ENCODE measurements at places on chromosomes 7 and 10. TPM values are rescaled to one million over a fixed set of nuclear protein-coding genes. Genes with fewer than 3 reads are reported as not detected.

Gene TSPAN15
- total RNA-seq: 186 TPM

Gene PDE6C
- not detected for total RNA-seq

DNA sequence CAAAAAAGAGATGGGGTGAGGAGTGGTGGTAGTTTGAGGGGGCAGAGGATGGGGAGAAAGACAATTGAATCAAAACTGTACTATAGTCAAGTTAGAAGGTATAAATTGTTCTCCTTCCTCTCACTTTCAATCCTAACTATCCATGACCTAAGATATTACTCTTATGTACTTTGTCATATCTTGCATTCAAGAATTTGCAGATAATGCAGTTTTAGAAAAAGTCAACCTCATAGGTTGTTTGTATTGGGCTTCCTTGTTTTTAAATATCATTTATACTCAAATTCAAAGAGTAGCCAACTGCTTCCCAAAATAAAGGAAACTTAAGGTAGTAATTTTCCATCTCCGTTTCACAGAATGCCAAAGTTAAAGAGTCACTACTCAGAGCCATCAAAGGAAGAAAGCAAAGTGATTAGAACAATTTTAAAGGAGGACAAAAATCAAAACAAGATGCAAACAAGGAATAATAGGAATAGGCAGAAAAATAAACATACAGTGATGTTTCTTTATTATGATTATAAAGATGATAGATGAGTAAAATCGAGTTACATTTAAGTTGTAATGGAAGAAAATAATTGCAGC is 32.7 kb downstream of the MET start:
- H3K27ac ChIP-seq: peak overlapping the region; percentile 23
- peaks cover 43% of the 10 kb centered on the region for H3K36me3 ChIP-seq
- no peak overlapping the region for H3K4me3 ChIP-seq
- peaks cover 97% of the 10 kb centered on the region for H3K4me1 ChIP-seq

- no peak overlapping the region for H3K27ac ChIP-seq
- peak; percentile 3 for DNase-seq
- no peaks in the 10 kb centered on the region for H3K27me3 ChIP-seq
- H3K4me1 ChIP-seq: no peaks in the 10 kb centered on the region
- H3K4me3 ChIP-seq: no peak overlapping the region
These were observed 12.2 kb downstream of the HNRNPA2B1 start for GRCh38 chr7:26188206-26188956.

Gene WIPF3
- total RNA-seq: 3.3 TPM

DNA sequence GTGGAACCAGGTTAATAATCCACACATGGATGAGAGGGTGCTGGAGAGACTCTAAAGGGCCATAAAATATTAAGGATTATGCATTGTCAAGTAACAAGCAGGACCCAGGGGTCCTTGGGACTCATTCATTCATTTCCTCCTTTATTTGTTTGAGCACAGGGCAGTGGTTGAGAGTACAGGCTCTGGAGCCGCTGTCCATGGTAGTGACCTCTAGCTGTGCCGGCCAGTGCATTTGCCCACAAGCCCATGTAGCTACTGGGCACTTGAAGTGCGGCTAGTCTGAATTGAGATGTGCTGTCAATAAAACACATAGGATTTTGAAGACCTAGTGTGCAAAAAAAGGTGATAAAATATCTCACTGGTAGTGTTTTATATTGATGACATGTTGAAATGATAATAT is 137.6 kb downstream of the C10orf105 start:
- H3K36me3 ChIP-seq: no peaks in the 10 kb centered on the region
- H3K4me1 ChIP-seq: no peaks in the 10 kb centered on the region
- no peak overlapping the region for H3K4me3 ChIP-seq
- H3K27me3 ChIP-seq: peaks cover 29% of the 10 kb centered on the region
- no peak overlapping the region for H3K27ac ChIP-seq

- no peak for DNase-seq
- no peaks in the 10 kb centered on the region for H3K4me1 ChIP-seq
- no peak overlapping the region for H3K4me3 ChIP-seq
- no peaks in the 10 kb centered on the region for H3K27me3 ChIP-seq
- H3K36me3 ChIP-seq: peaks cover 5% of the 10 kb centered on the region
These were observed 59.6 kb downstream of the VOPP1 start for GRCh38 chr7:55512635-55513191.

Gene CRYGN
- total RNA-seq: not detected

DNA sequence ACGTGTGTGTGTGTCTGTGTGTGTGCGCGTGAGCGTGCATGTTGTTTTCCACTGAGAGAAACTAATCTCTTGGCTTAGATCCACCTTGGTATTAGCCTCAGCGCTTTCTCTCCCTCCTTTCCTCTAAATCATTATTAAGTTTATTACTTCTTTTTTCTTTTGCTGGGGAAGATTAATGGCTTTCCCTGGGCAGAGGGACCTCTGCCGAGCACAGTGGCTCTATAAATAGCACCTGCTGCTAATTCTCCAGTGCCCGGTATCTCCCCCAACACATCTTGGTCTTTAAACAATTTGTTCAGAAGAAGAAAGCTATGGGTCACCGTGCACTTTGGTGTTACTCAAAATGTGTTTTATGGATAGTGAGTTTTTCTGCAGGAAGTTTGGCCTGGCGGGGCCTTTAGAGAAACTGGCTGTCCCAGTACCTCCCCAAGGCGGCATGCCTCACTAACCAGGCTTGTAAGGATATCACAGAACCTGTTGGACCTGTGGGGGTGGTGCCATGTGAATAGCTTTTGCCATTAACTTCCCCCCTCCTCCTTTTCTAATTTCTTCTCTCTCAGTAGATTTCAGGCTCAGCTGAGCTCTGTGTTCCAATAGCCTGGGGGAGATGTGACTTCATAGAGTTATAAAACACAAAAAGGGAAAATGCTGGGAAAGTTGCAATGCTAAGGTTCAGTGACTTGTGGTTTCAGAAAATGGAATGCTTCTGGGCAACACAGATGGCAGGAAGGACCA is 70.1 kb upstream of the RAB11FIP2 start:
- no peak overlapping the region for H3K27ac ChIP-seq
- H3K4me1 ChIP-seq: no peaks in the 10 kb centered on the region
- H3K4me3 ChIP-seq: no peak overlapping the region
- H3K36me3 ChIP-seq: no peaks in the 10 kb centered on the region

DNA sequence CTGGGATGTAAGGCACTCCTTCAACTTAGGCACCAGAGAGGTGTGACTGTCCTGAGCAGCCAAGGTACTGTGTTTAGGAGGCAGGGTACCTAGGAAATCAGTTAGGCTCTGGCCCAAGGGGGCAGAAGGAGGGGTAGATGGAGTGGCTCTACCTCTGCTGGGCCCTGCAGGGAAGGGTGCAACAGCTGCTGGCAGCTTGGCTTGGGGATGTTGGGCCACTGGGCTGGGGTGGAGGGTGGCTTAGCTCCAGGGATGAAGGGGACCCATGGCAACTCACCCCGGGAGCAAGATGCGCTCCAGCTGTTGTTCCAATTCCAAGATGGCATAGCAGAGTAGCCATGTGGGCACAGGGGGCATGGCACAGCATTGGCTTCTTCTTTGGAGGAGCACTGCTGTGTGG is 42.1 kb downstream of the NEURL1 start:
- H3K27me3 ChIP-seq: no peaks in the 10 kb centered on the region
- H3K36me3 ChIP-seq: no peaks in the 10 kb centered on the region

Gene FGFR2
- 0.17 TPM for total RNA-seq

Data from PC-3 (cell line).